ENCODE measurements at places on chromosomes 4 and X. TPM values are rescaled to one million over a fixed set of nuclear protein-coding genes. Genes with fewer than 3 reads are reported as not detected.

The IQSEC2 gene
- not detected for total RNA-seq

GRCh38 chrX:140337263-140337662 lies 167.6 kb downstream of the SOX3 start:
- H3K36me3 ChIP-seq = no peaks in the 10 kb centered on the region
- DNase-seq = no peak
- no peaks in the 10 kb centered on the region for H3K27me3 ChIP-seq
- H3K4me1 ChIP-seq = no peaks in the 10 kb centered on the region

GRCh38 chrX:103440621-103441020 lies 64.3 kb downstream of the BEX3 start:
- H3K36me3 ChIP-seq = no peaks in the 10 kb centered on the region
- no peak overlapping the region for H3K4me3 ChIP-seq
- no peak overlapping the region for H3K27ac ChIP-seq
- DNase-seq = no peak
- H3K4me1 ChIP-seq = no peaks in the 10 kb centered on the region
- no peaks in the 10 kb centered on the region for H3K27me3 ChIP-seq

- H3K36me3 ChIP-seq = no peaks in the 10 kb centered on the region
- H3K27ac ChIP-seq = no peak overlapping the region
- DNase-seq = no peak
- H3K4me1 ChIP-seq = no peaks in the 10 kb centered on the region
Measured at GRCh38 chr4:168124008-168124641, 31.8 kb downstream of the ANXA10 start.

The DRD5 gene
- not detected for total RNA-seq

DNA sequence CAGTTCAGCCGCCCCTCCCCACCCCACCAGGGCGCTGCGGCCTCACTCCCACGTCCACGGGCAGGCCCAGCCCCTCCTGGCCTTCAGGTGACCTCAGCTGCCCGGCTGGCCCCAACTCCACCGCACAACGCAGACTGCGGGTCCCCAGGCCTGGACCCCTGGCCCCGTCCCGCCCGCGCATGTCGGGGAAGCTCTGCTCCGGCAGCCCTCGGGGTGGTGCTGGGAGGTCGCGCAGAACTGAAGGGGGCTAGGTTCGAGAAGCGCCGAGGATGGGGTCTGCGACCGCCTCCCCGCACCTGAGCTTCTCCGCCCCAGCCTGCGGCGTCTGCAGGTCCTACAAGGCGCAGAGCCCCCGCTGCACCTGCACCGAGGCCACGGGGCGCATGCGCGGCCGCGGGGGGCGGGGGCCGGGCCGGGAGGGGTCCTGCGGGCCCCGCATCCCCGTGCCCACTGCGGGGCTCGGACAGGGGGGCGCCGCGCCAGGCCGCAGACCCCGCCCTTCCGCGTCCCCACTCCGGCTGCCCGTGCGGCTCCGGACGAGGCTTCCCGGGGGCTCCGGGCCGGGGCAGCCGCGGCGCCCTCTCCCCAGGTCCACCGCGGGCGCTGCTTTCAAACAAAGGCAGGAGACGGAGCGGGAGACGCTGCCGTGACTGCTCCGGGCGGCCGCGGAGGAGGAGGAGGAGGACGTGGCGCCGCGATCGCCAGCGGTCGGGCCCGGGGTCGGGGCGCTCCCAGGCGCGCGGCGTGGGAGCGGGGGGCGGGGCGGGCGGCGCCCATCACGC lies 672 bp upstream of the NAT8L start:
- peaks cover 2% of the 10 kb centered on the region for H3K4me1 ChIP-seq
- H3K4me3 ChIP-seq = no peak overlapping the region

DNA sequence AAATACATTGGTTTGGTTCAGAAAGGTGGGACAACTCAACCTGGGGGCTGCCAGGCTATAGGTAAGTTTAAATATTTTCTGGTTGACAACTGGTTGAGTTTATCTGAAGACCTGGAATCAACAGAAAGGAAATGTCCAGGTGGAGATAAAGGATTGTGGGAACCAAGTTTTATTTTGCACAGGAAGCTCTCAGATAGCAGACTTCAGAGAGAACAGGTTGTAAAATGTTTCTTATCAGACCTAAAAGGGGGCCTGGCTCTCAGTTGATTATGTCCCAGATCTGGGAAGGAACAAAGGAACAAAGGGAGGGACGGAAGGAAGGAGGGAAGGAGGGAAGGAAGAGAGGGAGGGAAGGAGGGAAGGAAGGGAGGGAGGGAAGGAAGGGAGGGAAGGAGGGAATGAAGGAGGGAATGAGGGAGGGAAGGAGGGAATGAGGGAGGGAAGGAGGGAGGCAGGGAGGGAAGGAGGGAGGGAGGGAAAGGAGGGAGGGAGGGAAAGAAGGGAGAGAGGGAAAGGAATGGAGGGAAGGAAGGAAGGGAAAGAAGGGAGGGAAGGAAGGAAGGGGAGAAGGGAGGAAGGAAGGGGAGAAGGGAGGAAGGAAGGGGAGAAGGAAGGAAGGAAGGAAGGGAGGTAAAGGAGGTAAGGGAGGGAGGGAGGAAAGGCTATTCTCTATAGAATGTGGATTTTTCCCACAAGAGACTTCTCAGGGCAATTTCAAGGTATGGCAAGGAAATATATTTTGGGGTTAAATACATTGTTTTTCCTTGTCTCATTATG lies 186.7 kb downstream of the DHRSX start:
- peaks cover 4% of the 10 kb centered on the region for H3K36me3 ChIP-seq
- DNase-seq = no peak
- H3K27me3 ChIP-seq = no peaks in the 10 kb centered on the region

- no peak overlapping the region for H3K4me3 ChIP-seq
- no peak for DNase-seq
- H3K27ac ChIP-seq = no peak overlapping the region
- no peaks in the 10 kb centered on the region for H3K36me3 ChIP-seq
- peaks cover 9% of the 10 kb centered on the region for H3K4me1 ChIP-seq
Measured at GRCh38 chr4:108417923-108418322, 202.5 kb upstream of the RPL34 start.

The PNMA6A gene
- total RNA-seq = 0.24 TPM

GRCh38 chrX:47579537-47579936 lies 2.7 kb upstream of the TIMP1 start:
- H3K4me3 ChIP-seq = no peak overlapping the region
- no peak for DNase-seq
- peaks cover 24% of the 10 kb centered on the region for H3K4me1 ChIP-seq
- H3K27ac ChIP-seq = no peak overlapping the region

GRCh38 chrX:63746278-63746677 lies 38.7 kb downstream of the ARHGEF9 start:
- peak overlapping the region; percentile 94 for H3K27ac ChIP-seq
- H3K36me3 ChIP-seq = peaks cover 39% of the 10 kb centered on the region
- peaks cover 89% of the 10 kb centered on the region for H3K4me1 ChIP-seq
- H3K27me3 ChIP-seq = no peaks in the 10 kb centered on the region
- H3K4me3 ChIP-seq = peak overlapping the region; percentile 64

The BGN gene
- not detected for total RNA-seq

GRCh38 chr4:3342182-3342854 lies 49.5 kb downstream of the RGS12 start:
- H3K36me3 ChIP-seq = no peaks in the 10 kb centered on the region
- DNase-seq = peak; percentile 36
- no peak overlapping the region for H3K4me3 ChIP-seq
- no peaks in the 10 kb centered on the region for H3K27me3 ChIP-seq

The SPANXC gene
- total RNA-seq = not detected

GRCh38 chr4:137312257-137312656 lies 220.0 kb downstream of the PCDH18 start:
- no peaks in the 10 kb centered on the region for H3K27me3 ChIP-seq
- H3K4me3 ChIP-seq = no peak overlapping the region
- DNase-seq = no peak
- H3K36me3 ChIP-seq = no peaks in the 10 kb centered on the region

DNA sequence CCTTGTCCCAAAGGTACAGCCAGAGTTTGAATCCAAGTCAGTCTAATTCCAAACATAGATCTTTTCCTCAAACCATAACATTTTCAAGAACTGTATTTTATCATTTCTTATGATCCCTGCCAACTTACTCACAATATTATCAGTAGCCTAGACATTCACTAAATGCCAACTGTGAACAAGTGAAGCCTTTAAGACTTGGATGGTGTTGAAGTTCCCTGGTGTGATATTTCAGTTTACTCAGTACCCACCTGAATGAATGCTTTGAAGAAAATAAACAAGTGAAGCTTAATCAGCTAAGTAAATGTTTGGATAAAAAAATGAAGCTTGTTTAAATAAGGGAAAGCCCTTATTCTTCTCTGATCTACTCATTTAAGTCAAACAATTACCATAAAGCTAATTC lies 1028.3 kb downstream of the DMD start:
- H3K27me3 ChIP-seq = no peaks in the 10 kb centered on the region
- H3K4me3 ChIP-seq = no peak overlapping the region
- no peak overlapping the region for H3K27ac ChIP-seq
- no peaks in the 10 kb centered on the region for H3K4me1 ChIP-seq
- no peak for DNase-seq

The PNCK gene
- total RNA-seq = 0.58 TPM
